ENCODE measurements at places on chromosomes 7 and 10.

- DNase-seq: peak; percentile 20
These were observed 220.6 kb downstream of the CCDC3 start for GRCh38 chr10:12780634-12781601.

- no peak for DNase-seq
These were observed 133.4 kb downstream of the FZD1 start for GRCh38 chr7:91397612-91398011.

- DNase-seq: no peak
These were observed 159.1 kb downstream of the LRRC4 start for GRCh38 chr7:127872122-127872521.

DNA sequence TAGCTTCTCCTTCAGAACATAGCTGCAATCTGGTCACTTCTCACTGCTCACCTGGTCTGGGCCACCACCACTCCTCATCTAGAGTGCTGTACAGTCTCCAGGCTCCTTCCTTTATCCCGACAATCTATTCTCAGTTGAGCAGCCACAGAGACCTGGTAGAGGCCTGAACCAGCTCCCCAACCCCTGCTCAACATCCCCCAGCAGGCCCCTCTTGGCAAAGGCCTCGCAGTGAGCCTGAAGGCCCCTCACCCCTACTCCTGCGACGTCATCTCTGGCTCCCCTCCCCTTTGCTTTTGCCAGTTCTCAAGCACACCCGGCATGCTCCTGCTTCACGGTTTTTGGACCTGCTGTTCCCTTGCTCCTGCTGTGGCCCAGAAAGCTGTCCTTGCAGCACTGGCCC, 113.9 kb downstream of the ARHGAP22 start:
- no peak for DNase-seq

DNA sequence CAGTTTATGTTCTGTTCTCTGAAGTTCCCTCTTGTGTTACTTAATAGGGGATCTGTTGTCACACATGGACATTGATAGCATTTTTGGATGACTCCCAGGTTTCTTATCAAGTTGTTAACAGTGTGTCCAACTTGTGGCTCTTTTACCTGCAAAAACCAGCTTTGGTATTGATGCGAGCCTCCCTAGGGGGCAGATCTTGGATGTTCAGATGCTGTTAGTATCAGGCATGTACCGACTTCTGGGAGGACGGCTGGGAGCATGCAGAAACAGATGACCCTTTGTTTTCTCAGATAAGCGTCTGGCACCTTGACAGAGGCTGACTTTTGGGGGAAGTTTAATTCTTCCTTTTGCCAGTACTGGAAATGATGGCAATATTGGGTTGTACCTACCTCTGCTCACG, 2.2 kb downstream of the PLPP4 start:
- DNase-seq: no peak

DNA sequence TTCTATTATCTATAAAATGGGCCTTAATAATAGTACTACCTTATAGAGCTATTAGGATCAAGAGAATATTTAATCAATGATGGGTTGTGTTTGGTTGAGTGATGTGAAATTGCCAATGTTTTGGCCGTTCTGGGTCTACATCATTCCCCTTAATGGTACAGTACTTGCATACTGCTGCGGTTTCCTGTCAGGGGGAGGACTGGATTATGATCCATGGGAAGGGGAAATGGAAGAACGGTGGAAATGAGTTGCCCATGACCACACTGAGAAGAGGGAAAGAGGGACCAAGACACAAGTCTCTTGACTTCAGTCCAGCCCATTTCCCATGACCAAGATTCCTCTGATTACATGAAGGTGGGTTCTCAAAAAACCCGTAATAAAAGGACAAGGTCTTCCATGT, 999 bp upstream of the MRPS24 start:
- DNase-seq: no peak

DNA sequence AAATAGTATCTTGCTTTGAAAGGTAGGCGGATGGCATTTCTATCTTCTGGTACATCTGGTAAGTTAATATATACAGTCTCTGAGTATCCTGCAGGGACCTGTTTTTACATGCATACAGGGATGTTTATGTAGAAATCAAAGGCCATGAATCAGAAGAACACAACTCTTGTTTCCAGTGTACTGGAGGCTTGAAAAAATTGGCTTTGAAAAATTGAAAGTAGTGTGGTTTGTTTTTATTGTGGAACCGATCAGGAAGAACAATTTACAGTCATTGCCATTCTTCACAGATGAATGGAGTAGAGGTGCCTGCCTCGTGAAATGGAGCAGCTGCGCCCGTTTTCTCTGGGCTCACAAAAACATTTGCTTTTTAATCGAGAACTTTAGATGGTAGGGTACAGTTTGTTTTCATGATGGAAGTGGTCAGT, 54.0 kb upstream of the RPA3 start:
- DNase-seq: peak; percentile 3

DNA sequence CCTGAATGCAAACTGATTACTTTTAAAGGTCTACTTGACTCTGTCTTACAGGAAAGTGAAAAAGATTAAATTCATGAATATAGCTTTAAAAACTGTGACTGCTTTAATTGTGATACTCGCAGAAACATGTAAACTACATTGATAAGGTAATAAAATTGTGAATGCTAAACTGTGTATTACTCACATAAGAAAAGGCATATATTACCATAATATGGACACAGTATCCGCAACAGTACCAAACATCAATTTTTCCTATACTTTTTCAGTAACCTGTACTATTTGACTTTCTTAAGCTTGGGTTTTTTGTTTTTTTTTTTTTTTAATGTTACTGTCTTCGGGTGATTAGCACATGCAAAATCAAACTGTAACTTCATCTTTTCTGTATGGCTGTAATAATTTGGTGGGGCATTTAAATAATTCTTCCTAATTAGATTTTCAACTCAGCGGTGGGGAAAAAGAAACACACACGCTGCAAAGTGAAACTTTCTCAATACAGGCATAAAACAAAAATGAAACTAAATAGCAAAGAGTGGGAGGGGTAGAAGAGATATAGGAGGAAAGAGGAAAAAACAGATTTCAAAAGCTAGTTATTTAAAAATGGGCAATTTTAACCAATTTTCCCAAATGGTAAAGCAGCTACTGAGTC, 23.2 kb downstream of the NT5C3A start:
- no peak for DNase-seq

DNA sequence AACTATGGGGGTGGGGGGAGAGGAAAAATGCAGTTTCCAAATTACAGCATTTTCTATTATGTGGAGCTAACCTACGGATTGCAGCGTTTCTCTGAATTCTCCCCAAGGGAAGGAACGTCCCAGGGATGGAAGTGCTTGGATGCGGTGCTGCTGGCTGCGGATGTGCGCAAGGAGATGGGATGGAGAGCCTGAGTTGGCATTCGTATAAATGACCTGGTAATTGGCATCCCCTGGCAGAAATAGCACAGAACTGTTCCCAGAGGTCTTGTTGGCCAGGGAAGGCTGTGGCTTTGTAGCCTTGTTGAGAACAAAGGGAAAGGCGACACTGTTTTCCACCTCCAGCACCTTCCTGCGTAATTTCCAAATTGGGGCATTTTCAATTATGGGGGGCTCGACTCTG, 2.7 kb downstream of the ORAI2 start:
- no peak for DNase-seq

- no peak for DNase-seq
These were observed 247.7 kb downstream of the AHR start for GRCh38 chr7:17546189-17546588.

GRCh38 chr10:113713640-113713982, 33.9 kb downstream of the CASP7 start:
- no peak for DNase-seq

GRCh38 chr10:133526957-133527588, at the start of gene CYP2E1:
Gene CYP2E1 (plus strand): TSS chr10:133527363. CDS start chr10:133527396, 33 bp downstream.
- no peak for DNase-seq

GRCh38 chr10:43347997-43348396, 23.4 kb upstream of the FXYD4 start:
- no peak for DNase-seq

DNA sequence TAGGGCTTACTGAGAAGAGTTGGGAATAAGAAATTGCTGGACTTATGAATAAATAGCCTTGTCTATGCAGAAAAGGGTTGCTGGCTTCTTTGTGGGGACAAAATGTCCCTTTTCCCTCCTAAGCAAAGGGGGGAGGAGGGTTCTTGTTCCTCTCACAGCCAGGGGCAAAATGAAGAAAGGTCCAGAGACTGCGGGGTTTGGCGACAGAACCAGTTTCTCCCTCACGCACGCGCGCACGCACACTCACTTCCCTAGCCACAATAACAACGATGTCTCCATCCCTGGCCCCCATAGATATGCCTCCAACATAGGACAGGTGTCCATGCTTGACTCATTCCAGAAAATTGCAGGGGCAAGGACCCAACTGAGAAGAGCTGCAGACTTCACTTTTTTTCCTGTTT, 3.3 kb downstream of the ZMIZ1 start:
- DNase-seq: no peak

DNA sequence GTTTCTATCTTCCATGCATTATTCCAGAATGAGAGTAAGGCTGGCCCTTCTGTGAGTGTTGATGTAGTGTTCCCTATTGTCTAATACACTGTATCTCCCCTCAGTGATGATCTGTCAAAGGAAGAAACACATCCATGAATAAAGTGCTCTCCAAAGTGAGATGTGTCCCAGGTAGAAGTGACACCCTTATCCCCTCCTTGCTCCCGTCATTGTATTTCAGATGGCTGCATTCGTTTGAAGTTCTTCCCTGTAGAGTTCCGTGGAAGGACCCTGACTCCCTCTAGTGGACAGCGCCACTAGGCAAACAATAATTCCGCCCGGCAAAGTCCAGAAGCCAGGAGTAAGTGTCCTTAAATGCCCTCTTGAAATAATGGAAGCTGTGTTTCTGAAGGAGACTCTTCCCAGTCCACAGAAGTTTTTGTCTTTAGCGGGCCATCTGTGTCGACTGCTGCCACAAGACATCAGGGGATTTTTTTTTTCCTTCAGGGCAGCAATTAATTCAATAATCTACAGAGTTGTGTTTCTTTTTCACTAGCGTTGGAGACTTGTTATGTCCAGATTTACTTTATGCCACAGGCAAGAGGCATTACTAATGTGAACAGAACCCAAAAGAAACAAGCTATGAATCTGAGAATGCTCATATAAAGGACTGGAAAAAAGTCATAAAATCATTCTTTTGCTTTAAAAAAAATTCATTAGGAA, 64.6 kb downstream of the THNSL1 start:
- peak; percentile 43 for DNase-seq

GRCh38 chr10:74903491-74903890, 77.1 kb downstream of the KAT6B start:
- DNase-seq: no peak

DNA sequence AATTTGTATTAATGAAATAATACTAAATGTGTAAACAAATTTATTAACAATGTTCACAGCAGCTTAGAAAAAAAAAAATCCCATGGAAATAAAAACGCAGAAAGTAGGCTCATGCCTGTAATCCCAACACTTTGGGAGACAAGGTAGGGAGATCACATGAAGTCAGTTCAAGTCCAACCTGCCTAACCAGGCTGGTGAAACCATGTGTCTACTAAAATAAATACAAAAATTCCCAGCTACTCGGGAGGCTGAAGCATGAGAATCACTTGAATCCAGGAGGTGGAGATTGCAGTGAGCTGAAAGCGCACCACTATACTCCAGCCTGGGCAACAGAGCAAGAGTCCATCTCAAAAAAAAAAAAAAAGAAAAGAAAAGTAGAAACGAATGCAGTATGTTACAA, 36.2 kb downstream of the LARP4B start:
- no peak for DNase-seq

DNA sequence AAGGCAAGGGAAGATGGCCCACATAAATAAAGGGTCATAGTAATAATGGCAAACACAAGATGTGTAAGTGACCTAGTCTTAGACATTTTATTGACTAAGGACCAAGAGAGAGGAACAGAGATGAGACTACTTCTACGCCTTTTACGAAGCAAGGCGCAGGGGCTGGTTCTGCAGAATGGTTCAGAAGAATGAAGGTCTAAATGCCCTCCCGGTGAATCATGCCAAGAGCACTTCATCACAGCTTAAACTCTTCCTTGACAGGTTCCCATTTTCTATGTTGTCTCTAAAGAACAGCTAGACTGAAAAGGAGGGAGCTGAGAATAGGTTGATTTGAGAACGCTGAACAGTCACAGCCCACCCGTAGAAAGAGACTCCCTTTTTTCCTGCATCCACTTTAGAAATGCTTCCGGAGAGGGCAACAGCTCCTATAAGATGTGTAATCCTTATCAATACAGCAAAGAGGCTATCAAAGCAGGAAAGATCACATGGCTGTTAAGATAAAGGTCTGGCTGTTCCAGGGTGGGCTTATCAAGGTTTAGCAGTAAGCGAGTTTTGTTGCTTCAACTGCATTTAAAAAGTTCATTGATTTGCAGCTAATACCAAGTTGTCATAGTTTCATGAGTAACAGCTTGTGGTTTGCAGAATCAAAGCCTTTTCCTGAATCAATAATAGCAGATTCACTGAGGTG, 93.4 kb upstream of the AUTS2 start:
- DNase-seq: no peak

DNA sequence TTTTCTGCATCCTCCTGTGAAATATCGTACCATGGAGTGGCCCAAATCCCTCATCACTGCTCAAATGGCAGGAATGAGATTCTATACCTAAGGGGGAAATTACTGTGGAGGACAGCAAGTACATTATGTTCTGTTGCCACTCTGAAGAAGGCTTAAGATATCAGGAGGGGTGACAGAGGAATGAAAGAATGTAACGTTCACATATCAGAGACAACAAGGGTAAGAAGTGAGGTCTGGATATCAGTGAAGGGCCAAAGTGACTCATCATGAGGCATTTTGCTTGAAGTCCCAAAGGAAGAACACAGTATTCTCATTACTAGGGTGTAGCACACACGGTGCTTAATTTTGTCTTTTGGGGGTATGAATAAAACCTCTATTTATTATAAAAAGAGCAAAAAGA, 71.5 kb upstream of the SLC13A1 start:
- DNase-seq: no peak

DNA sequence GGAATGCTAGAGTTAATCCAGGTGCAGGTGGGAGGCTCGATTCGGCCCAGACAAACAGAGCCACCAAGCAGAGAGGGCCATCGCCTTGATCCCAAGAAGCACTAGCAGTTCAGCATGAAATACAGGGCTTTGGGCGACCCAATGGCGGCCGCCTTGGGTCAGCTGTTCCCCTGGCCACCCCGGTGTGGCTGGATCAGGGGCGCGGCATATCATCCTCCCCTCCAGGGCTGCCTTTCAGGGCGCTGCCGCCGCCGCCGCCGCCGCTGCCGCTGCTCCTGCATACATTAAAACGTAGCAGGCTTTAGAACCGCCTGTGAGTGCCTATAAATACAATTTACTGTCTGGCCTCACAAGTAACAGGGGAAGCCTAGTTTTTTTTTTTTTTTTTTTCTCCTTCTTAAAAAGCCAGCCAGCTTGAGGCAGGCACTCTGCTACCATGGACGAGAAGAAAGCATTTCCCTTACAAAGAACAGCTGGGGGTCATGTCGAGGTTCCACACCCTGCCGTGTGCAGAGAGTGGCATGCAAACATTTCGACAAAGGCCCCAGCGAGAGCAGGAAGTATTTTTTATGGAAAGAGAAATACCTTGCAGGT, 57.7 kb upstream of the EFCAB10 start:
- DNase-seq: no peak

GRCh38 chr10:13528875-13529713, at the start of gene BEND7:
Gene BEND7 (minus strand): TSS chr10:13529014. CDS start chr10:13528533, 481 bp downstream.
- DNase-seq: no peak

GRCh38 chr7:30799206-30799975, 28.2 kb downstream of the MINDY4 start:
- no peak for DNase-seq
